ENCODE measurements at places on chromosomes 6 and 20.

- no peak for DNase-seq
Measured at GRCh38 chr20:10369723-10370090, 64.3 kb downstream of the MKKS start.

- no peak for DNase-seq
Measured at GRCh38 chr20:41540459-41540858, 77.7 kb downstream of the CHD6 start.

- no peak for DNase-seq
Measured at GRCh38 chr6:152329638-152330448, 307.3 kb downstream of the SYNE1 start.

GRCh38 chr6:96899019-96899418 is 1.3 kb upstream of the NDUFAF4 start:
- no peak for DNase-seq

DNA sequence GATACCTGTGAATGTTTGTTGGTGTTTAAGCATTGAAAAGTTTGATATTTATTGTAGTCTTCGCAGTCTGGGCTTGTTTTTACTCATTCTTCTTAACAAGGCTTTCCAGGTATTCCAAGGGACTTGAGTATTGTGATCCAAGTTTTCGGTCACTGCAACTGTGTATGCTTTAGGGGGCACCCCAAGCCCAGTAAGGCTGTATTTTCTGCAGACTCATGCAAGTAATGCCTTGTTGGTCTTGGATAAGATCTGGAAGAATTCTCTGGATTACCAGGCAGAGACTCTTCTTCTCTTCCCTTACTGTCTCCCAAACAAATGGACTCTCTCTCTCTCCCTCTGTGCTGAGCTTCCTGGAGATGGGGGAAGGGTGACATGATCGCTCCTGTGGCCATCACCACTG is 82.1 kb downstream of the RFPL4B start:
- DNase-seq: no peak

GRCh38 chr6:92647630-92648029 is 771.7 kb downstream of the EPHA7 start:
- no peak for DNase-seq

DNA sequence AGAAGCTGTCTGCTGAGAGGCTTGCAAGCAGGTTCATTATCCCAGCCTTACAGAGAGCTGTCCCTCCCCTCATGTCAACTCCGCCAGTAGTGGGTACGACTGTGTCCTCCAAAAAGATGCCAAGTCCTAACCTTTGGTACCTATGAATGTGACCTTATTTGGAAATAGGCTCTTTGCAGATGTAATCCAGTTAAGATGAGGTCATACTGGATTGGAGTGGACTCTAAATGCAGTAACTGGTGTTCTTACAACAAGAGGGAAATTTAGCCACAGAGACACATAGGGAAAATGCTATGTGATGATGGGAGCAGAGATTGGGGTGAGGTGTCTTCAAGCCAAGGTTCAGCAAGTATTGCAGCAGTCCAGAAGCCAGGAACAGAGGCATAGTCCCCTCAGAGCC is 90.8 kb upstream of the FOXP4 start:
- no peak for DNase-seq

- no peak for DNase-seq
Measured at GRCh38 chr6:89433252-89434149, 549 bp downstream of the ANKRD6 start.

GRCh38 chr6:32371229-32371628 is 474 bp downstream of the TSBP1 start:
- no peak for DNase-seq

All from sigmoid colon (tissue), 7 donors.